CD8-positive, alpha-beta memory T cell (primary cell): ENCODE measurements at places on chromosomes 7 and 10.

GRCh38 chr10:6576326-6576725, 3.8 kb downstream of the PRKCQ start:
- no peak for DNase-seq

DNA sequence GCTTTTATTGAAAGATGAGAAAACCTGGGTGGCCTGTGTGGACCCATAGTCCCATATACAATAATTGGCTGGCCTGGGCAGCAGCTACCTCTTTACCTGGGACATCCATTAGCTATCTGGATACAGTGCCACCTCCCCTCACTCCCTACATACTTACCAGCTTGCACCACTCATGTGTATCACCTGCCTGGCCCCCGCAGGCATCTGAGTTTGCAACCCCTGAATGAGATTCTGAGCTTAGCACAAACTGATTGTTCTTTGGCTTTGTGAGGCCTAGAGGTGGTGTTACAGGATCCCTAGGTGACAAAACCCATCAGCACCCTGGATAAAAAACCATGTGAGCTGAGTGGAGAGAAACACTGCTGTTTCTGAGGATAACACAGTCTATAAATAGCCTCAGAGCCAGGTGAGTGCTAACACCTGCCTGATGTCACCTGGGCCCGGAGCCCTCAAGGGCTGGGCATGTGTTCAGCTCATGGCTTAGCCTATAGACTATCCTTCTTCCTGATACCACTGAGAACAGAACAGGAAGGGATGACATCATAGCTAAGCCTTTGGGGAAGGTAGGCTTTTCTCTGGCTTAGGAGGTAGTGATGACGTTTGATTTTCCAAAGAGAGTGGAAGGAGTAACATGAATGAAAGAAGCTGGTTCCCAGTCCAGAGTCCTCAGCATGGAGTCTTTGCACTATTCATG, 2.6 kb upstream of the PPIF start:
- no peak for DNase-seq

- DNase-seq, result no peak
Measured at GRCh38 chr10:110150981-110151380, 56.4 kb upstream of the MXI1 start.

DNA sequence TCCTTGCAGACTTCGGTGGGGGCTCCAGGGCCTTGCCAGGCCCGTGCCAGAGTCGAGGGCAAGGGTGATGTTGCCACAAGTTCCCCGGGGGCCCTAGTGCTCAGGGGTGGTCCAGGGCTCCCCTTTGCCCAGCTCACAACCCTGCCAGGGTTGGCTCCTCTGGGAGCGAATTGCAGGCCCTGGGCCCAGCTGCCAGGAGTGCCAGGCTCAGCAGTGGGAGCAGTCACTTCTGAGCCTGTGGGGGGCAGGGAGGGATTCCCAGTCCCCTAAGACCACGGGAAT, 43.8 kb downstream of the TCERG1L start:
- no peak for DNase-seq

GRCh38 chr10:70258216-70258615, 25.0 kb upstream of the PPA1 start:
- DNase-seq, result no peak

- DNase-seq, result no peak
Measured at GRCh38 chr7:155457544-155458110, 302 bp upstream of the EN2 start.

DNA sequence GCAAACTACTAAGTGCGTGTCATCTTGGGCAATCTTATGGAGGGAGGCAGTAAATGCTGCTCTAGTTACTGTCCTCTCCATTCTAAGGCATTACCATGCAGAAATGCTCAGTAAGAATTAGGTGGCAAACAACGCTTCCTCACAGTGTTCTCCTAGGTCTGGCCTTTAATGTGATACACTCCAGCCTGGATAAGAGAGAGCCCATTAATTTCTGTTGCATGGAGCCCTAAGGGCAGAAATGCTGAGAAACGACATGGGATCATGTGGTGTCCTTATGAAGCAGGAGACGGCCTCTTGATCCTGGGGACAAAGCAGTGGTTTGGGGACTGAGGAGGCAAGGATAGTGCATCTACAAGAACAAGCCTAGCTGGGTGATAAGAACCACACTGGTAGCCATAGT, 44.0 kb downstream of the SLC25A13 start:
- no peak for DNase-seq

GRCh38 chr10:14753441-14753840, 21.3 kb downstream of the FAM107B start:
- DNase-seq, result no peak

DNA sequence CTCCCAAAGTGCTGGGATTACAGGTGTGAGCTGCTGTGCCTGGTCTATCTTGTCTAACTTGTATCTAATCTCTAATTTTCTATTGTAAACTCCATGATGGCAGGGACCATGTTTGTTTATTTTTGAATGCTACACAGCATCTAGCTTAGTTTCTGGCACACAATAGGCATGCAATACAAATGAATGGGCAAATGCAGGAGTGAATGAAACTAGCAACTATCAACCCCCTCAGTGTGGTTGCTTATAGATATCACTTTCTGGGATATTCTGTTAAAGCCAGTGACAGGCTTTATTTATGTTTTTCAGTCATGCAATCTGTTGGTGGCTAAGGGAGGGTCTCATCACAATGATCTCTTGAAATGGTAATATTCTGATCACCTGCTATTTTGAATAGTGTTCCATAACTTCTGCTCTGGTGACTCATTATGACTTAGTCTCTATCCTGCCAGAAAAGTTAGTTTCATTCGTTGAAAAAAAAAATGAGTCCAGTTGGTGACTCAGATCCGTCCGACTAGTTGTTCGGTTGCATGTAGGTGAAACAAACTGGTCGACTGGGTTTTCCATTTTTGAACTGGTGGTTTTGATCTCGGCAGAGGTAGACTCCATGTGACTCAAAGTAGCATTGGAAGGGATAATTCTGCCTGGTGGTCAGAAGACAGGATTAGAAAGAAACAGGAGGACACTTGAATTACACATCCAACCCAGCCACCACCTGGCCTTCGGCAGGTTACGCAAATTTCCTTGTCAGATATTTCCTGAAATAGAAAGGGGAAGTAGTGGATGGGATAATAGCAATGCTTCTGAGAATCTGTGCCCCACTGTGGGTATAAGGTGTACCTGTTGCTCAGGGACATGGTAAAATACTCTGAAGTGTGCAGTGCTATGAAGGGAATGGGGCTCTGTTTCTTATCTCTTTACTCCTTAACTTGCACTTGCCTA, 76.8 kb downstream of the GATA3 start:
- no peak for DNase-seq

DNA sequence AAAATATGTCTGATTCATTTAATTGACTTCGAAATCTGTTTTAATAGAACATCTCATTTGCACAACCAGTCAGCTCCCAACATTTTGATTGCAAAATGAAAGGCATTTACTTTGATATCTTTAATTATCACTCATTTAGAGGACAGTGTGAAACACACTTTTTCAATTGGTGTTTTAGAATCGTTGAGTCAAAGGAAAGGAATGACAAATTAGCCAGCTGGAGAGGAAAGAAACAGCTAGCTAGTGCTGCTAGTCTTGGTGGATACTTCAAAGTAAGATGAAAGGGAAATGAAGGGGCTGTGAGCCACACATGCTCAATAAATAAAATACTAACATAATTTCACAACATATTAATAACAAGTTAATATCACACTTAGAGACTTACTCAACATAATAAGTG, 570.2 kb downstream of the PHTF2 start:
- DNase-seq, result no peak

DNA sequence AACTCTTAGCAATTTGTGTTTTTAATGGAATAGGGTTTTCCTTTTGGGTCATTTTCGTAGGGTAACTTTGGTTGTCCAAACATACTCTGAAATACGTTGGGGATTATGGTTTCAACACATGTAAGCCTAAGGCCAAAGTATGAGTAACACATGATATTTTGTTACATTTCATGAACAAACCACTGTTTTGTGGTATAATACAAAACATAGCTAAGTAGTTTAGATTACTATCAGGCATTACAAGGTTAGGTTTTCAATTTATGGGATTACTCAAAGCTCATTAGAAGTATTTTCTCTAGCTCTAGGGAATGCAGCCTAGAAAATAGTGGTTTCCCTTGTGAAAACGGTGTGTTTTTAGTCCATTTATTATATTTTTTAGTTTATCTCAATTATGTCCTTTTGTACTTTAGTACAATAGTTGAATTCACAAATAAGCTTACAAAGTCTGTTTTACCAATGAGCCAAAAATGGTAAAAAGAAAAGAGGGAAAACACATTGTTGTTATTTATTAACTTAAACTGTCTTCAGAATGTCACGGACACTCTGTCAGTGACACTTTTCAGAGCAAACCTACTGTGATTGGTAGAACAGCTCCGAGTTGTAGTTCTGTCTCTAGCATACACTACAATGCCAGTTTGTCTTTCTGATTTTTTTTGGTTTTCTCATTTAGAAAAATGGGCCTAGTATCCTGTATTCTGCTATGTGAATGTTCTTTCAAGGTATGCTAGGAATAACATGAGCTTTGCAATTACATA, 473.7 kb downstream of the SUGCT start:
- DNase-seq, result no peak
